Activated CD4-positive, alpha-beta T cell treated with anti-CD3 and anti-CD28 coated beads, Interleukin-2, amount 50 U/mL, for 48 hours (primary cell): ENCODE measurements at places on chromosomes 16 and 17.

DNA sequence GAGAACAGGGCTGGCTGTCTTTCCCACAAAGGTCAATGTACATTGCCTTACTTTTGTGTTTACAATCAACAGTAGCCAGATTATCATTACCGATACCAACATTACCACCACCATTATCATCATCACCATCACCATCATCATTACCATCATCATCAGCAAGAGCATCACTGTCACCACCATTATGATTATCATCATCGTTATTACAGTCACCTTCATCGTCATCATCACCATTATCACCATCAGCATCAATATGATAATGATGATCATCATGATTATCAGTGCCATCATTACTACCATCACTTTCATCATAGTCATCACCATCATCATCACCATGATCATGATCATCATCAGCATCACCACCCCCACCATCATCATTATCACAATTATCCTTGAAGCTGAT is 43.3 kb upstream of the RBFOX1 start:
- no peak for DNase-seq

GRCh38 chr17:70713694-70714093 is 544.4 kb downstream of the KCNJ2 start:
- no peak for DNase-seq

GRCh38 chr16:69610356-69610755 is 44.6 kb downstream of the NFAT5 start:
- DNase-seq: no peak

- DNase-seq: peak; percentile 76
These were observed 372.7 kb downstream of the SLC39A11 start for GRCh38 chr17:72719578-72720493.

GRCh38 chr16:84547546-84548061 is 43.1 kb upstream of the MEAK7 start:
- DNase-seq: peak; percentile 52

- no peak for DNase-seq
These were observed 45.6 kb upstream of the MEAK7 start for GRCh38 chr16:84550096-84550495.
